ENCODE measurements at places on chromosomes 11 and 22.
A peak's percentile ranks its signal among the peaks of the same experiment; 100 is the strongest.

DNA sequence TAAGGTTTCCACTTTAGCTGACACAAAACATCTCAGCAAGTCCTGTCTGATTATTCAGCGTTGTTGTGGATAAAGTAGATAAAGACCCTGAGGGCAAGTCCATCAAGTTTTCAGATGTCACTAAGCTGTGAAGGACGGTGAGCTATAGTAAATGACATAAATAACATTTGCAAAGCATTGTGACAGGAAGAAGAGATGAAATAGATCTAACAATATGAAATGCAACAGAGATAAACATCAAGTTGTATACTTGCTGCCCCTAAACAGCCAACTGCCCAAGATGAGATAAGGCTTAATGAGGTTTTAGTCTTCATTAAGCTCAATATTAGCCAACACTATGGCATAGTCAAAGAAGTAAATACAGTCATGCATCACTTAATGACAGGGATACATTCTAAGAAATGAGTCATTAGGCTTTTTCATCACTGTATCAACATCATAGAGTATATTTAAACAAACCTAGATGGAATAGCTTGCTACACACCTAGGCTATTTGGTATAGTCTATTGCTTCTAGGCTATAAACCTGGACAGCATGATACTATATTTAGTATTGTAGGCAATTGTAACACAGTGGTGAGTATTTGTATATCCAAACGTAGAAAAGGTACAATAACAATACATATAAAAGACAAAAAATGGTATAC is 625.1 kb upstream of the ANO5 start:
- no peak for ATAC-seq

DNA sequence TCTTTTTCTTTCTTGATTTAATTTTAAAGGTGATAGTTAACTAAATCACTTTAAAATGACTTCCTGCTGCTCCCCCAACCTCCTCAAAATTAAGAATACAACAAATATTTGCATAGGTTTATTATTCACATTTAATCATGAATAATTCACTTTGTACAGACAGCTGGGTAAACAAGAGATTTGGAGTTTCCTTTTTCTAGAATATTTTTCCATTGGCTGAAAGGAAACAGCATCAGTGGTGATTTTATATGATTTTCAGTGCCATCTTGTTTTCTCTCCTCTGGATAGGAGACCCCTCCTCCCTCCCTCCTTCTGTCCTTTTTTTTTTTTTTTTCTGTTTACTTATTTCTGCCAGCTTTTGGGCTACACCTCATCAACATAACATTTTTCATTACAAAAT is 60.5 kb downstream of the LIF start:
- no peak for ATAC-seq

GRCh38 chr22:37222440-37222971 is 10.2 kb upstream of the SSTR3 start:
- no peak for ATAC-seq

GRCh38 chr22:29879753-29880152 is 3.2 kb upstream of the MTMR3 start:
- ATAC-seq: no peak

GRCh38 chr11:130827451-130828377 is 88.6 kb downstream of the SNX19 start:
- peak; percentile 73 for ATAC-seq

- ATAC-seq: peak; percentile 44
Observed at GRCh38 chr22:48702573-48703264, 1125.0 kb downstream of the BRD1 start.

DNA sequence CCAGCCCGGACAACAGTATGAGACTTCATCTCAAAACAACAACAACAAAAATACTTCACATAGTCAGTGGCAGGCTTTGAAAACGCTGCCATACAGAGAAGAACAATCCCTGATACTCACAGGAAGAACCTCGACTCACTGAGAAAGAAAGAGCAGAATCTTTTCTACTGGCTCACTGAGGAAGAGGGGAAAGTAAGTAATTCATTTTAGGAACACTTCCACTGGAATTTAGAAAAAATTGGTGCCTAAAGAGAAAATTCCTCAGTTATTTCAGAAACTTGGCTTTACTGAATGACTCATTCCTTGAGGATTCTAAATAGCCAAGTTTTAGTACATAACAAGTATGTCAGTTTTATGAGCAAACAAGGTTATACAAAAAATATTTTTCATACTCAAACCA is 12.3 kb downstream of the NARS2 start:
- ATAC-seq: no peak
